ENCODE measurements at places on chromosomes 5 and 9. TPM values are rescaled to one million over a fixed set of nuclear protein-coding genes. Genes with fewer than 3 reads are reported as not detected.

DNA sequence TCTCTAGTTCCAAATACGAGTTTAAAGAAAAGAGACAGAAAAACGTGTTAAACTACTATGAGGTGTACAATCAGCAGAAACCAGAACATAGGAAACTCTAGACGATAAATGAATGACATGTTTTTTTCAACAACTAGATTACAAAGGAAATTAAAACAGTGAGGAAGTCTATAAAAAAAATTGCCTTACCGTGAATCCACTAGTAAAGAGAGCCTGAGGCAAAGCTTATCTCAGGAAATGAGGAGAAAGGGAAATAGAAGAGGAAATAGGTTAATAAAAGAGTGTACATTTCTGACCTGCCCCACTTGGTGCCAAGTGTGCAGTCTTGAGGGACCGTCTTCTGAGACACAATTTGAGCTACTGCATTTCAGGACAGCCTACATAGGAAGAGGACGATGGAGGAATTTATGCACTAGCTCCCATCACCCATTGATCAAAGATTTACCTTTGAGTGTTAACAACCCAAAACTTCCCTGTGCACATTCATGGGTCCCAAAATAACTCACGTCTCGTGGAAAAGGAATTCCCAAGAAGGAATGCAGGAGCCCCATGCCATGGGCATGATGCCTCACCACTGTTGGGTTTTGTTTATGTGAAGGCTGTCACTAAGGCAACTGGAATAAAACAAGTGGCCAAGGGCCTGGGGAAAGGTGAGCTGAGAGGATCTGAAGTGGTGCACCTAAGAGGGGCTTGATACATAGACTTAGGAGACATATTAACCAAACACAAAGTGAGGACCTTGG lies 53.6 kb upstream of the SLC1A3 start:
- H3K4me1 ChIP-seq = no peaks in the 10 kb centered on the region
- H3K36me3 ChIP-seq = no peaks in the 10 kb centered on the region
- DNase-seq = no peak
- H3K27ac ChIP-seq = no peak overlapping the region
- H3K4me3 ChIP-seq = no peak overlapping the region

GRCh38 chr9:110128664-110129329 lies 79.2 kb downstream of the C9orf152 start:
- no peak overlapping the region for H3K27ac ChIP-seq
- peaks cover 19% of the 10 kb centered on the region for H3K4me1 ChIP-seq
- H3K27me3 ChIP-seq = no peaks in the 10 kb centered on the region
- no peaks in the 10 kb centered on the region for H3K36me3 ChIP-seq

- H3K36me3 ChIP-seq = no peaks in the 10 kb centered on the region
- no peaks in the 10 kb centered on the region for H3K27me3 ChIP-seq
- H3K27ac ChIP-seq = no peak overlapping the region
- no peaks in the 10 kb centered on the region for H3K4me1 ChIP-seq
- H3K4me3 ChIP-seq = no peak overlapping the region
Observed at GRCh38 chr5:152686931-152687330, 281.9 kb upstream of the NMUR2 start.

- no peak for DNase-seq
- H3K4me3 ChIP-seq = no peak overlapping the region
- no peaks in the 10 kb centered on the region for H3K4me1 ChIP-seq
- H3K27ac ChIP-seq = no peak overlapping the region
- H3K27me3 ChIP-seq = no peaks in the 10 kb centered on the region
Observed at GRCh38 chr5:120803282-120803681, 339.2 kb downstream of the PRR16 start.

- no peak overlapping the region for H3K27ac ChIP-seq
- DNase-seq = peak; percentile 86
- H3K4me3 ChIP-seq = no peak overlapping the region
- H3K27me3 ChIP-seq = peaks cover 8% of the 10 kb centered on the region
Observed at GRCh38 chr9:88922091-88922490, 69.2 kb upstream of the S1PR3 start.

DNA sequence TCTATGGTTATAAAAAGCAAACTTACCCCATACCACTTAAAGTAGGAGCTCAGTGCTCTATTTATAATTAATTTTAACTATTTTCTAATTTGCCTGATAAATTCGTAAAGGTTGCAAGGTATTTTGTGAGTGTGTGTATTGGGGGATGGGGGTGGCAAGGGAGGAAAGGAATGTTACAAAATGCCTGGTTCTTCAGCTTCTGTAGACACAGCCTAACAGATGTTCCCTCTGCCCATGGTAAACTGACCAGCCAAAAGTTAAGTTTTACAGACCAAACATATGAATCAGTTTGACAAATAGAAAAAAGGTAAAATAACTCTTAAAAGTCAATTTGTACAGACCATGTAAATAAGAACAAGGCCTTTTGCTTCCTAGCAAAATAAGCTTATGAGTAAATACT lies 232.6 kb downstream of the KIAA0825 start:
- no peak for DNase-seq
- H3K27me3 ChIP-seq = no peaks in the 10 kb centered on the region
- no peak overlapping the region for H3K27ac ChIP-seq
- H3K36me3 ChIP-seq = no peaks in the 10 kb centered on the region

- H3K4me3 ChIP-seq = no peak overlapping the region
- no peaks in the 10 kb centered on the region for H3K36me3 ChIP-seq
- H3K27me3 ChIP-seq = peaks cover 1% of the 10 kb centered on the region
- H3K4me1 ChIP-seq = no peaks in the 10 kb centered on the region
Observed at GRCh38 chr5:136067422-136067821, 38.6 kb downstream of the TGFBI start.

- H3K36me3 ChIP-seq = peaks cover 3% of the 10 kb centered on the region
- H3K27ac ChIP-seq = no peak overlapping the region
- peaks cover 8% of the 10 kb centered on the region for H3K27me3 ChIP-seq
- DNase-seq = no peak
- H3K4me1 ChIP-seq = no peaks in the 10 kb centered on the region
- no peak overlapping the region for H3K4me3 ChIP-seq
Observed at GRCh38 chr5:168390491-168390890, 95.8 kb upstream of the RARS1 start.

- H3K4me1 ChIP-seq = no peaks in the 10 kb centered on the region
- H3K4me3 ChIP-seq = no peak overlapping the region
- no peak overlapping the region for H3K27ac ChIP-seq
- H3K27me3 ChIP-seq = peaks cover 18% of the 10 kb centered on the region
- peaks cover 2% of the 10 kb centered on the region for H3K36me3 ChIP-seq
Observed at GRCh38 chr9:127293767-127294166, 29.2 kb downstream of the GARNL3 start.

- H3K27me3 ChIP-seq = peaks cover 49% of the 10 kb centered on the region
- H3K36me3 ChIP-seq = no peaks in the 10 kb centered on the region
- H3K27ac ChIP-seq = no peak within 1 kb of the TSS
- H3K4me1 ChIP-seq = peaks cover 7% of the 10 kb centered on the region
Observed at GRCh38 chr5:90558344-90559192, at the start of gene ADGRV1. Gene ADGRV1 (plus strand): TSS chr5:90558797. CDS start chr5:90558896, 99 bp downstream.

DNA sequence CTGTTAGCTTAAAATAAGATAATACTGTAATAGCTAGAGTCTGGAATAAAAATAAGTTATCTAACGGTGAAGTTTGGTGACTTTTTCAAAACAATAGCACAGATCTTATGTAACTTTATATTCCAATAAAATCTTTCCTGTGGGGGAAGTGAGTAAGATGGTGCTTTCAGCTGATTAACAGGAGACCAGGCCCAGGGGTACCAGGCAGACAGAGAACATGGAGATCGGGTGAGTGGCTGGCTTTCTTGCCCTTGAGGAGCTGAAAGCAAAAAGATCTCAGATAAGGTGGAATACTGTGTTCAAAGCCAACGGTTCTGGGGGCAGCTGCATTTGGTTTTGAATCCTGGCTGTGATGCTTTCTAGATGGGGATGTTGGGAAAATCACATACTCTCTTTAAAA lies 61.3 kb downstream of the MAT2B start:
- peaks cover 27% of the 10 kb centered on the region for H3K4me1 ChIP-seq
- DNase-seq = peak; percentile 6
- no peak overlapping the region for H3K4me3 ChIP-seq
- H3K27ac ChIP-seq = no peak overlapping the region

DNA sequence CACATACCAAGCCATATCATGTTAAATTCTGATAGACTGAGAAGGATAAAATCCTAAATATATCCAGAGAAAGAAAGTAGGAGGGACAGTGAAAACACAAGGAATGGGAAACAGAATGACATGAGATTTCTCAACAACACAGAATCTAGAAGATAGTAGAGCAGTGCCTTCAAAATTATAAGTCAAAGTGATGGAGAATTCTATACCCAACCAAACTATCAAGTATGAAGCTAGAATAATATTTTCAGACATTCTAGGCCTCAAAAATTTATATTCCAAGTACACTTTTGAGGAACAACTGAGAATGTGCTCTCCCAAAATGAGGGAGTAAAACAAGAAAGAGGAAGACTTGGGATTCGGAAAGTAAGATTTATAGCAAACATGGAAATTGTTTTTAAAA lies 10.9 kb upstream of the TTLL11 start:
- no peak overlapping the region for H3K4me3 ChIP-seq
- H3K4me1 ChIP-seq = peaks cover 2% of the 10 kb centered on the region
- no peak for DNase-seq

DNA sequence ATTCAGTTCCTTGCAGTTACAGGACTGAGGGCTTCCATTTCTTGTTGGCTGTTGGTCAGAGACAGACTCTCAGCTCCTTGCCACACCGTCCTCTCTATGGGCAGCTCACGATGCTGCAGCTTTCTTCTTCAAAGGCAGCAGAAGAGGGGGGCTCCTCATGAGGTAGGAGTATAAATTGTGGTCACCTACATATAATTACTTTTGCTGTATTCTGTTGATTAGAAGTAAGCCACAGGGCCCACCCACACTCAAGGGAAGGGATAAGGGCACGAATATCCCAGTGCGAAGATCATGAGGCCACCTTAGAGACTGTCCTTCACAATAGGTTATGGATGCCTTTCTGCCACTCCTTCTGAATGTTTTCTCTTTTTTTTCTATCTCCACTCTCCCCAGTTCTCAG lies 43.7 kb upstream of the OSMR start:
- no peak overlapping the region for H3K4me3 ChIP-seq
- H3K36me3 ChIP-seq = no peaks in the 10 kb centered on the region
- no peak for DNase-seq

GRCh38 chr5:158074992-158075769 lies 216.2 kb upstream of the CLINT1 start:
- DNase-seq = peak; percentile 62
- peaks cover 9% of the 10 kb centered on the region for H3K4me1 ChIP-seq
- no peak overlapping the region for H3K27ac ChIP-seq
- H3K4me3 ChIP-seq = no peak overlapping the region
- H3K27me3 ChIP-seq = peaks cover 2% of the 10 kb centered on the region

The PRDM9 gene
- total RNA-seq = not detected

The IFNA13 gene
- total RNA-seq = not detected

The CTXN3 gene
- not detected for total RNA-seq

All from activated CD8-positive, alpha-beta T cell treated with anti-CD3 and anti-CD28 coated beads for 36 hours (primary cell).